Muscle of arm (tissue), 14 donors: ENCODE measurements at places on chromosomes 4 and X.

DNA sequence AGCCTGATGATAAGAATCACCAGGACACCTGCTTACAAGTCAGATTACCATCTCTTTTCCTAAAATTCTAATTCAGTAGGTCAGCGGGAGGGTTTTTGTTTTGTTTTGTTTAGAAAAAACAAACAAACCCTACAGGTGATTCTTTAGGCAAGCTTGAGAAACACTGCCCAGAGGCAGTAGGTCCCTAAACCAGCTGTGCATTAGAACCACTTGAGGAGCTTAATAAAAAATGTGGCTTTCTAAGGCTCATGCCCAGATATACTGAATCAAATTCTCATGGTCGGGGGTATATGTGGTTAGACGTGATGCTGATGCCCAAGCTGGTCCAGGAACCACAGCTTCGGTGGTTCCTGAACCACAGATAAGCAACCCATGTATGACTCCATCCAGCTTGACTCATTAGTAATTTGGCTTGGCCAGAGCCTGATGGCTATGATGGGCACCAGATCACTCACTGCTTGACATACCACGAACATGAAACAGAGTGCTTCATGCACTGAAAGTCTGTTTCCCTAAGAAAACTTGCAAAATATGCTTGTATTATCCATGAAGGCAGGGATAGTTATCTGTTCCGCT lies 338.1 kb upstream of the F9 start:
- no peak for DNase-seq

DNA sequence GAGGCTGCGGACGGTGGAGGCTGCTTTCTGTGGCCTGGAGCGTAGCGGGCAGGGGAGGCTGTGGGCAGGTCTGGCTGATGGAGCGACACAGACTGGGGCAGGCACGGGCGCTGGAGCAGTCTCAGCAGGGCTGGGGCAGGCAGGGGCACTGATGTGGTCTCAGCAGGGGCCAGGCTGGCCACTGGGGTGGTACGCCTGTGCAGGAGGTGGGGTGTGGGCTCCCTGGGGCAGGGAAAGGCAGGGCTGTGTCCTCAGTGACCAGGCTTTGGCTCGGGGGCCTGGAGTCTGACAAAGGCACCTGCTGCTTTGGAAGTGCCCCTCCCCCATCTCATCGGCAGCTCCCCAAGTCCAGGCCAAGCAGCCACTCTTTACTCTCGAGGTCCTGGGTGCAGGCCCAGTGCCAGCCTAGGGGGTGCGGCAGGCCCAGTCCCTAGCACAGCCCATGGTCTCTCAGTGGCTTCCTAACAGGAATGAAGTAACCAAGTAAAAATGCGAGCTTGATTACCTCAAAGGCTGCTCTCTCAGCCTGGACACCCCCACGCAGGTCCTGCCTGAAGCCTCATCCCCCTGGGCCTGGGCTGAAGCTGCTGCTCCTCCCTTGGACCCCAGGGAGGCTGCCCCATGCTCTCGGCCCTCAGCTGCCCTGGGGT lies 55.5 kb downstream of the ADRA2C start:
- no peak for DNase-seq

GRCh38 chrX:103063918-103064434 lies at the start of gene BEX1:
TSS of gene BEX1 (minus strand) at chrX:103064171. CDS start at chrX:103063274, 897 bp downstream.
- no peak for DNase-seq

GRCh38 chr4:165612936-165613335 lies 234.1 kb downstream of the CPE start:
- DNase-seq: no peak

- no peak for DNase-seq
Measured at GRCh38 chrX:13917507-13917906, 100.6 kb upstream of the GPM6B start.

- no peak for DNase-seq
Measured at GRCh38 chr4:16750882-16751642, 147.4 kb downstream of the LDB2 start.

GRCh38 chr4:38856524-38857337 lies at the start of gene TLR6:
TSS of gene TLR6 (minus strand) at chr4:38856817. CDS start at chr4:38829473, 27,344 bp downstream.
- DNase-seq: no peak
